ENCODE measurements at places on chromosomes 7 and 10.

GRCh38 chr10:132488231-132488821, 49.3 kb upstream of the INPP5A start:
- DNase-seq, result no peak

GRCh38 chr7:6251653-6252052, 20.8 kb downstream of the CYTH3 start:
- DNase-seq, result no peak

DNA sequence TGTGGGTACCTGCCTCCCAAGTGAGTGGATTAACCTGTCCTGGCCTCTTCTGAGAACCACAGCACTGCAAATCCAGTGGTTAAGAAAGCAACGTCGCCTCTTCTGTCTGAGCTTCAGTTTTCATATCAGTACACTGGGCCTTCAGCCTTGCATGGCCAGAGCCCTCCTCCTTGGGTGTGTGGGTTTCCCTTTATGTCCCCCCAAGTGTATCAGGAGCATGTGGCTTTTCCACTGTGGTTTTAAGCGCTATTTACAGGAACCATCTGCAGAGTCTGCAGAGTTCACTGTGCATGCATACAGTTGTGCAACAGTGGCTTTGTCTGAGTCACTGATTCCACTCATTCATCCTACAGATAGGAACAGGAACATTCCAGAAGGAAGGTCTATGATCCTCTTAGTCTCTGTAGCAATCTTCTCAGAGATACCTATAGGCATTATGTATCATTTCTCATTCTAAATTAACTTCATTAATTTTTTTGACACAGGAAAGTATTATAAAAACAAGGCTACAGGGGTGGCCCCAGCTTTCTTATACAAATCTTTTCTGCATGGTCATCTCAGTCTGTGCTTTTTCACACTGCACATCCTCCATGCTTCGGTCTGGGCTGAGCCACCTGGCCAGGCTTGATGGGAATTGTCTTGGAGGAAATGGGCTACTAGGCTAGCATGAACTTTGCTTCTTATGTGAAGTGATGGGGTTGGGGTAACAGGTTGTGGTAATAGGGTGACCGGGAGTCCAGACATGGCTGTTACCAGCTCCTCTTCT, 17.1 kb downstream of the MBL2 start:
- DNase-seq, result no peak

DNA sequence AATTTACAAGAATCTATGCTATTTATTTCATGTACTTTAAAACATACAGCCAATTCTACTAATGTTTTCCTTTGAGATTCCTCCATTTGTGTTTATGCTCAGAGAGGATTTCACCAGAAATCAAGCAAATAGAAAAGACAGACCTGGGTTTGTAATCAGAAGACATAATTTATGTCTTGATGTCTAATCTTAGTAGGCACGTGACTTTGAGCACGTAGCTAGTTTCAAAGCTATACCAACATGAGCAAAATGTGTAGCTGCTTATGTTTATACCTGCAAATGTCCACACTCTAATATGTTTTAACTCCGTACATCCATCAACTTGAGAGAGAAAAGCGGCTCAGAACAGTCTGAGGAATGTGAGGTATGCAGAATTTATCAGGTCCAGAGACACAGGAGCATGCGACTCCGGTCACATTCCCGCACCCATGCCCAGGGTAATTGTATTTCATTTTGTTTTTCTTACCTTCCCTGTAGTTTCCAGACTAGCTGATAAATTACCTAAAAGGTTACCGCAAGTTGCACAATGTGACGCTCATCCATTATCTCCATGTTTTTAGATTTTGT, 40.0 kb downstream of the SVOPL start:
- DNase-seq, result no peak

DNA sequence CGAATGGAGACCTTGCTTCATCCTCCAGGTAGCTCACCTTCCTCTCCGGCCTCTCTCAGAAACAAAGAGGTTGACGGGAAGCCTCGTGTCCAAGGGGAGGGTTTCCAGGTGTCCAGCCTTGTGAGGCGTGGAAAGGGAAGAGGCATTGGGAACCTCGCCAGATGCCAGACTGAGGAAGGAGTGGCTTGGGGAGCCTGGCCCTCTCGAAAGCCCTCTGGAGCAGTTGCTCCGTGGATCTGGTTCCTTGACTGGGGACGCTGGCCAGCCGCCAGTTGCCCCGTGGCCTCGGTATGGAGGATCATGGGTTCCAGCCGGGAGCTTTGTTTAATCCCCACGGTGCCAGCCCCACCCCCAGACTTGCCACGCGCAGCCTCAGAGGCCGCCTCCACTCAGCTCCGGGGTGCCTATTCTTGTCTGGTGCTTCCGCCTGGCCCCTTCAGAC, 30.3 kb upstream of the SUN1 start:
- no peak for DNase-seq

DNA sequence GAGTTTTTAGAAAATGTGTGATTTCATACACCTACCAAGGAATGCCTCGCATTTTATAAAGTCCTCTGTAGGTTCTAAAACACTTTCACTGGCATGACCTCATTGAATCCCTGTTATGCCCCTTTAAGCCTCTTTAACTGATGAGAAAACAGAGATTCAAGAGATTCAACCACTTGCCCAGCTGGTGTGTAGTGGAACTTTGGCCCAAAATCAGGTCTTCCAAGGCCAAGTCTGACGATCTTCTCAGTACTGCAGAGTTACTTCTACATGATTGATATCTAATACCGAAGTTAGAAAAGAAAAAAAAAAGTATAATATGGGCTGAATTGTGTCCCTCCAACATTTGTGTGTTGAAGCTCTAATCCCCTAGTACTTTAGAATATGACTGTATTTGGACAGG, 202.0 kb downstream of the WDR11 start:
- DNase-seq, result no peak

GRCh38 chr7:94276795-94277194, 117.9 kb upstream of the COL1A2 start:
- DNase-seq, result peak; percentile 44

- no peak for DNase-seq
These were observed 13.4 kb downstream of the DPCD start for GRCh38 chr10:101601541-101601940.

- DNase-seq, result no peak
These were observed 211.3 kb downstream of the SKIDA1 start for GRCh38 chr10:21314111-21314626.

DNA sequence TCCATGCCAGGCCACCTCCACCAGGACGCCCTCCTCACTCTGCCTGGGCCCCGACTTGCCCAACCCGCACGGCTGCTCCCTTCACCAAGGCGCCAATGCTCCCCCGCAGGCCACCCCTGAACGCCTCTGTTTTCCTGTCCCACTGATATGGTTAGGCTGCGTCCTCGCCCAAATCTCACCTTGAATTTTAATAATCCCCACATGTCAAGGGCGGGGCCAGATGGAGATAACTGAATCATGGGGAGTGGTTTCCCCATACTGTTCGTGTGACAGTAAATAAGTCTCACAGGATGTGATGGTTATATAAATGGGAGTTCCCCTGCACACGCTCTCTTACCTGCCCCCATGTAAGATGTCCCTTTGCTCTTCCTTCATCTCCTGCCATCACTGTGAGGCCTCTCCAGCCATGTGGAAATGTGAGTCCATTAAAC, 29.8 kb downstream of the RSU1 start:
- no peak for DNase-seq

GRCh38 chr7:110771717-110772116, 319.2 kb upstream of the LRRN3 start:
- DNase-seq, result no peak

DNA sequence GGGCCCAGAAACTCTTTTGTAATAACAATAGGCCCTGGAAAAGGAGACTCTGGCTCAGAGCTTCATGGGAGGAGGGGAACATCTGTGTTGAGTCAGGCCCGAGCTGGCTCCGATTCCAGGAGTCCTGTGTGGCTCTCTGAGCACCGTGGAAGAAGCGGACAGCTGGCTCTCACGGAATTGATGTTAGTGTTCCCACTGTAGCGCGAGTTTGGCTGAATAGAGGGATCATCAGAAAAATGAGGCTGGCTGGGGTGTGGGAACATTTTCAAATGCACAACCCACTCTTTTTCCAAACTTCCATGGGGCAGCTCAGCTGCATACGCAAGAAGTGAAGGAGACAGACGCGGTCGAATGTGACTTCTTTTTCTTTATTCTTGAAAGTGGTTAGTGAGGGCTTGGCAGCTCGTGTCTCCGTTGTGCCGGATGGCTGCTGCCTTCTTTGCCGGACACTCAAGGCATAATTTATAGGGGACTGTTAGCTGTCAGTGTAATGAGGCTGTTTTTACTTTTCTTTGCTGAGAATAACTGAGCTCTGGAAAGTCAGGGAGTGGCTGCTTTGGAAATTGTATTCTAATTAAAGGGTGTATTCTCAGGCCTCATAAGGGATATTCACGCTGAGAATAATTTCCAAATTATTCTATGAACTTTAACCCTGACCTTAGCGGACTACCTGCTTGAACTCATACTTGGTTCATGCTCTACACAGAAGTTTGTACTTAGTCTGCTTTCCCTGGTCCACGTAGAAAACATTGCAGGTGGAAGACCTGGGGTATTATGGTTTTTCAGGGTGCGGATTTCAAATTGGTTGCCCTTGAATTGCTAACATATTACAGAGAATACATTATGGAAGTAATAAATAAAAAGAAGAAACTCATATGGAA, 23.1 kb downstream of the MDFIC start:
- DNase-seq, result no peak

GRCh38 chr7:46651561-46652088, 730.6 kb upstream of the IGFBP3 start:
- no peak for DNase-seq

DNA sequence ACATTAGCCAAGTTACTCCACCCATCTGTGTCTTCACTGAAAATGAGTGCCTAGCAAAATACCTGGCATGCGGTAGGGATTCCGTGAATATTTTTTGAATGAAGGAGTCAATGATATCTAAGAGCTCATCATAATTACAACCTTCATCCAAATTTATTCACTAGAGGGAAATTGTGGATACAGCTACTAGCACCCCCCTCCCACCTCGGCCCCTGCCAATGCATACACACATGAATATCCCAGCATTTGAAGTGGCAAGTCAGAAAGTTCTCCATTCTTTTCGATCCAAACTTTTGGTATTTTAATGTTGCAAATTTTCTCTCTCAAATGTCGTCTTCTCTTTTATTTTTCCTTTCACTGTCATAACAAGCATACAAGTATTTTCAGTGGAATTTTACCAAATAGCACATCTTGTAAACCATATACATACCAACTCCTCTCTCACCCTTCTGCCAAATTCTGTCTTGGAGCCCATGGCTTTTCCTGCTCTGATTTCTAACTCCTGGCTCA, 164.3 kb downstream of the GRID1 start:
- DNase-seq, result no peak

GRCh38 chr7:107938456-107939250, 47.7 kb downstream of the DLD start:
- no peak for DNase-seq

DNA sequence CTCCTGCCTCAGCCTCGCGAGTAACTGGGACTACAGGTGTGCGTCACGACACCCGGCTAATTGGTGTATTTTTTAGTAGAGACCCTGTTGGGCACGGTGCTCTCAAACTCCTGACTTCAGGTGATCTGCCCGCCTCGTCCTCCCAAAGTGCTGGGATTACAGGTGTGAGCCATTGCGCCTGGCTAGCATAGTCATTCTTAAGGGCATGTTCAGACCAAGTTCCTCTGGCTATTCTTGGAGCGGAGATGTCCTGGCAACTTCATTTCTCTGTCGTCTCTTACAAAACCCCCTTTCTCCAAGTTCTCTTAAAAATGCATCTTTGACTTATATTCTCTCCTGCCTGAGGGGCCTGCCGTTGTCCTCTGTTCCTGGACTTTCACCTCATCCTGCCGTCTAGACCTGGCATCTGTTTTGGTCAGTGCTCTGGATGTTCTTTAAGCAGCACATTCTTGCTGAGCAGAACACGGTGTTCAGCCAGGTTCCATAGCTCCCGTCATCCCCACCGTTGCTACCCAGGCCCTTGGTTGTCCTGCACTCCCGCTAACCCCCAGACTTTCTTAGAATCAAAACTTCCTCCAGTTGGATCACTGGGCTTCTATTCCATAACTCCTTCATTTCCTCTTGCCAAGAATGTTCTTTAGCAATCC, 509.9 kb upstream of the GALNT17 start:
- no peak for DNase-seq

DNA sequence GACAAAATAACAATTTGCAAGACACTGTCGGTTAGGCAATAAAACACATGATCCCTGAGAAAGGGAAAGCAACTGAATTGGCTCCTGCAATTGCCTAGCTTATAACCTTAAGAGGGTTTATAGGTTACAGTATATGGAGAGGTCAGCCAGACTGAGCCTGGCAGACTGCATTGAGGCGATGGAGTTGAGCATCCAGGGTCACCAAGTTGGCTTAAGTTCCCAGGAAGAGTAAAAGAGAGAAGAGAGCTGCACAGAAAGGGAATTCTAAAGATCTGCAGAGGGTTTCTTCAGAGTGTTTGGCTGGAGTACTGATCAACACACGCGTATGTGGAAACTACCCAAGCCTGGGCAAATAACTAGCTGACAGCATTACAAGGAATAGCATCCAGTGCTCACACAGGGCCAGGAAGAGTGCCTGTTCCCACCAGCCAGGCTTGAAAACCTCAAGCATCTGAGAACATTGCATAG, 11.2 kb downstream of the ANKMY2 start:
- no peak for DNase-seq

DNA sequence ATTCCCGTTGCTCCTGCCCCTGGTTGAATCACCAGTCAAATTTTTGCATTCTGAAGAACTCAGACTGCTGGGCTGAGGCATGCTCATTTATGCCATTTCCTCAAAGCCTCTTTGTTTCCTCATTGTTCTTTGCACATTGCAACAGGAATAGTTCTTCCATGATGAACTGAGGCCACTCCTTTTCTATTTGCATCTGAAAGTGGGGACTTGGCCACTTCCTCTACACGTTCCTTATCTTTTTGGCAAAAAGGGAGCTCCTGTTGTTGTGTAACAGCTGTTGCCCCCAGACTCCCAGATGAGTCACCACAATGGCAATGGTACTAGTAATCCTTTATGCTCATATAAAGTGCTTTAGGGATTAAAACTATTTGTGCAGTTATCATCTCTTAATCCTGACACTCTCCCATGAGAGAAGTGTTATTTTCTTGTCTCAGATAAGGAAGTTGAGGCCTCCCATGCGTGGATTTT, 20.1 kb upstream of the ITPRID1 start:
- DNase-seq, result peak; percentile 67

- DNase-seq, result no peak
These were observed 71.9 kb upstream of the DIP2C start for GRCh38 chr10:761376-761775.

- no peak for DNase-seq
These were observed 79.1 kb downstream of the MGMT start for GRCh38 chr10:129546106-129546505.
